ENCODE measurements at places on chromosomes 1 and 21. TPM values are rescaled to one million over a fixed set of nuclear protein-coding genes. Genes with fewer than 3 reads are reported as not detected.

Gene PRELP
- 27.1 TPM for total RNA-seq

Gene ZNF593OS
- total RNA-seq, result not detected

Gene GIPC2
- total RNA-seq, result 2.5 TPM

Gene KRTAP19-3
- total RNA-seq, result not detected

Gene COL16A1
- total RNA-seq, result 12.7 TPM

Gene FCAMR
- total RNA-seq, result not detected

Gene AKR7A3
- not detected for total RNA-seq

Gene KRTAP12-2
- not detected for total RNA-seq

Gene TMEM82
- total RNA-seq, result not detected

Gene HES2
- total RNA-seq, result not detected

Gene LYSMD1
- total RNA-seq, result 12.3 TPM

Gene DYRK3
- 21.9 TPM for total RNA-seq

Measured in Right ventricle myocardium inferior (tissue), 1 donor.